ENCODE measurements at places on chromosomes 6 and 20. TPM values are rescaled to one million over a fixed set of nuclear protein-coding genes. Genes with fewer than 3 reads are reported as not detected.

DNA sequence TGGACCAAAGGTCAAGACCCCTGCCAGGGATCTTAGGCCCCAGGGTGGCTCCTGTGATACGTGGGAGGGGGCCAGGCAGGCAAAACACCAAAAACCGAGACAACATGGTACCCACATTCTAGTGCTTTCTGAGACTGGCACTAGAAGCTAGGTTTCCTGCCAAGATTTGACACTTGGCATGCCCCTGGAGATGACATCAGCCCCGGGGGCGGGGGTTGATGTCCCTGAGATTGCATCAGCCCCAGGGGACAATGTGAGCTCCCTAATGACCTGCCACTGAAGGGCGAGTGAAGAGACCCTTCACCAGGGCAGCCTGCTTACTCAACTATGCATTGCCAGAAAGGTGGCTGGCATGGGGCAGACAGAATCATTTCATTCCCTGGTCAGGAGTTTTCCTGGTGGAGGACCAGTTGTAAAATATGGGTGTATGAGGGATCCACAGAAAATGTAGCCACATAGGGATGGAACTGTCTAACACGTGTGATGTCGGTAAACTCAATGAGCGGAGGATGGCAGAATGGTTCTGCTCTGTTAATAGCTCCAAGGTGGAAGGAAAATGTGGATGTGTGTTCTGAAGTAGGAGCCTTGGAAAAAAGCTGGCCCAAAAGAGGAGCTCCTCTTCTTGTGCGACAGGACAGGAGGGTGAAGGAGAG is 219.7 kb downstream of the UNC5CL start:
- no peak for DNase-seq

DNA sequence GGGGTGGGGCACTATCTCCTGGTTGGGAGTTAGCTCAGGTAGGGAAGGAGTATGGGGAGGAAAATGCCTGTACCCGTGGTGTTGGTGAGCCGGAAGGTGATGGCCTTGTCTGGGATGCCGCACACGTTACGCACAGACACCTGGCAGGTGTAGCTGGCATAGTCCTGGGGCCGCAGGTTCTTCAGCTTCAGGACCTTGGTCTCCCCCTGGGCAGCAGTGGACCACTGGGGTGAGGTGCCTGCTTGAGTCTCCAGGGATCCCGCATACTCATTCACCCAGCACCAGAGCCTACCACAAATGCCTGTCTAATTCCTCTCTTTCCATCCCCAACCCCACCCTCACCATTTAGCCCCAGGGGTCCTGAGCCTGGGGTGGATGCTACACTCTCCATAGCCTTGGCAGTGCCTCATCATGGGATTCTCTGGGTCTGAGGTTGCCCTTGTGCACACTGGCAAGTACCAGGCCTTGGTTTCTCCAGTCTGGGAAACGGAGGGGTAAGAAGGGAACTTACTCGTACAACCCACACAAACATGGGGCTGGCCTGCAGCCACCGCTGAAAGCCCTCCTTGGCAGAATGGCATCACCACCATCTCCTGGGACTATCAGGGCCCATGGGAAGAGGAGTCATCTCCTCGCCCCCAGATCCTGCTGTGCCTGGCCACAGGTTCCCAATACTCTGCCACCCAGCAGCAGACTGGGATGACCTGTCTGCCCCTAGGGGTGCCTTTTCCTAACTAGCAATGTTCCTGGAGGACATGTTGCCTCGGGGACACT is 42.8 kb downstream of the MDGA1 start:
- DNase-seq: no peak

DNA sequence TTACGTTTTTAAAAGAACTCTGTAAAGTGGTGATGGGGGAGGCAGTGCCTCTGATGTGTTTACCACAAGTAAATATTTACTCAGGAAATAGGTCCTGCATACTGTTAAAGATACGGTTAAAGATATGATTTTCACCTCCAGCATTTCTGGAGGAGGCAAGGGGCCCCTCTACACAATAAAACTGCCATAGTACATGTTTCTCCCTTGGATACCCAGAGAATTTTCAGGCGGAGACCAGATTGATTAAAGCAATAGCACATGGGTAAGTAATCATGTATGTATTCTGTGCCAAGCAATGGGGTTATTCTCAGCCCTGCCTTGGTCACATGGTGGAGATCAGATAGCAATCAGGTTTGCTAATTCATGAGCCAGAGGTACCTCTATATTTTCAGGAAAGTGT is 9.6 kb downstream of the RIPOR2 start:
- DNase-seq: no peak

- no peak for DNase-seq
These were observed 29.0 kb downstream of the ADGRF4 start for GRCh38 chr6:47727391-47727790.

DNA sequence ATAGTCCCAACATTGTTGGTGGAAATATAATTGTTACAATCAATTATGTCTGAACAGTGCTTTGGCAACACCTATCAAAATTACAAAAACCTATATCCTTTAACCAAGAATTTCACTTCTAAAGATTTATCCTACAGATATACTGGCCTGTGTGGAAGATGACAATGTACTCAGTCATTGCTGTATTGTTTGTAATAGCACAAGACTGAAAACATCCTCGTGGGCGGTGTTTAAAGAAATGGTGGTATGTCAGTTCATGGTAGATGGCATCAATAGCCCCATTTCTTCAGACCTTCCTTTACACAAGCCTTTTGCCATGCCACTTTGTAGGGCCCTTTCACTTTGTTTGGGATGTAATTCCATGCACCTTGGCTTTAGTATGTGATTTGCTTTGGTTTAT is 9.8 kb upstream of the TPBG start:
- DNase-seq: no peak

DNA sequence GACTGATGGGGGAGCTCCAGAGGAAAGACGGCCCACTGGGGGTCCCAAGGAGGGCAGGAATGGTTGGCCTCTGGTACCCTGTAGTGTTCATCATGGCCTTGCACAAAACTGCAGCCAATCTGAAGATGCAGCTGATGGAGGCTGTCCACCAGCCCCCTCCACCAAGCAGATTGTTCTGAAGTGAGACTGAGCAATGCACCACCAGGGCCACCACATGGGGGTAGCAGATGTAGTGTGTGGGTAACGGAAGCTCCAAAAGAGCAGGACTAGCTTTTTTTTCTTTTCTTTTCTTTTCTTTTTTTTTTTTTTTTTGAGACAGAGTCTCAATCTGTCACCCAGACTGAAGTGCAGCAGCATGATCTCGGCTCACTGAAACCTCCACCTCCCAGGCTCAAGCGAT is 181.0 kb upstream of the MYLIP start:
- no peak for DNase-seq

GRCh38 chr6:133436652-133437051 is 195.5 kb downstream of the EYA4 start:
- no peak for DNase-seq

- no peak for DNase-seq
These were observed 254.6 kb downstream of the LY86 start for GRCh38 chr6:6843057-6843627.

- DNase-seq: no peak
These were observed 91.7 kb downstream of the SCML4 start for GRCh38 chr6:107732461-107732860.

- no peak for DNase-seq
These were observed 42.6 kb upstream of the HDGFL1 start for GRCh38 chr6:22526736-22527135.

Gene TMEM200A
- 0.14 TPM for total RNA-seq

Gene ADA
- total RNA-seq: 11.6 TPM

Gene BMP6
- total RNA-seq: 4.6 TPM

Gene MYH7B
- 43.3 TPM for total RNA-seq

Gene FILIP1
- total RNA-seq: 118 TPM

Gene TRIM15
- not detected for total RNA-seq

Gene TDRD6
- total RNA-seq: 0.46 TPM

Data from right cardiac atrium (tissue), 5 donors.